ENCODE measurements at places on chromosomes 2 and 18.

DNA sequence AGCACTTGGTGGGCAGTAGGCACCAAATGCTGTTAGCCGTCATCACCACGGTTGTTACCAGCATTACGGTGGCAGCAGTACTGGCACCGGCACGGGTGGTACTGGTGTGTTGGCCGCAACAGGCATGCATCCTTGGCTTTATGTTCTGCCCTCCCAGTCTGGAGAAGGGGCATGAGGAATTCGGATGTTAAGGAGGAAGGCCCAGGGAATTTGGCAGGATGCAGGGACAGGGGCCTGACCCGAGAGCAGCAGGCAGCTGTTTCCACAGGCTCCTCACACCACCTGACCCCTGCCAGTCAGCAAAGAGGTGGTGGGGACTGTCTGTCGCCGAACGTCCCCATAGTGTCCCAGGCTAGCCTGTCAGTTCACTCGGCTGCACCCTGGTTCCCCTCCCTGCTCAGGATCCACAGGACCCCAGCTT is 79.0 kb downstream of the EDAR start:
- no peak for DNase-seq

GRCh38 chr18:70036168-70036567 is 88.5 kb upstream of the CD226 start:
- no peak for DNase-seq

GRCh38 chr2:207768866-207769596 is 675 bp downstream of the FZD5 start:
- peak; percentile 71 for DNase-seq

- DNase-seq: peak; percentile 77
Measured at GRCh38 chr2:100818606-100819369, 1.2 kb upstream of the NPAS2 start.

DNA sequence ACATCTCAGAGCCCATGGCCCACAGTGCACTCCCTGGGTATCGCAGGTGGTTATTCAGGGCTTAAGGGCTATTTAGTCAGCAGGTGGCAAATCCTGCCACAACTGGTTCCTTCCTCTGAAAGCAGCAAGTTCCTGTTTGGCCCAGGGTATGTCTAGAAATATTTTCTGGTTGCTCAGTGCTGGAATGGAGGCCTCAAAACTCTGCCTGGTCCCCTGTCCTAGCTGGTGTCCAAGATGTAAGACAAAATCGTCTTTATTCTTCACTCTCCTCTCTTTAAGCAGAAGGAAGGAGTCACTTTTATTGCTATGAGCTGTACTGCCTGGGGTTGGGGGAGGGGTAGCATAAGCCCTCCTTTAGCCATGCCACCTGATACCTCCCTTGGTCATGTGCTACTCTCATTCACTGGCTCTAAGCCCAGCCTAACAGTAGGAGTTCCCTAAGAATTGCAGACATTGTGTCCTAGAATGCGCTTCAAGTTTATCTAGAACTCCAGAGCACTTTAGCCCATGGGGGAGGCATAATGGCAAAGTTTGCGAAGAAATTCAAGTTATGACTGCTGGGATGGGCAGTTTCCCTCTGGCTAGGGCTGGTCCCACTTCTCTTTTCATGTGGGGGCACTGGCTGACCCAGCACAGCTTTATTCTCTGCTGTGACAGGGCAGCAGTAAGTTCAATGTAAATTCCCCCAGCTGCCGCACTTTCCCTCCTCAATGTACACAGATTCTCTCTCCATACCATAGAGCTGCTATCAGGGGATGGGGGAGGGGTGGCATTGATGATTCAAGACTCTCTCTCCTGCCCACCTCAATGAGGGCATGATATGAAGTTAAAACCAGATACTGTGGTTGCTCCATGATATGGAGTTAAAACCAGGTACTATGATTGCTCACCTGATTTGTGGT is 27.1 kb upstream of the CWC22 start:
- no peak for DNase-seq

Measured in left forelimb (tissue), 1 donor.